ENCODE measurements at places on chromosomes 6 and 20.

- DNase-seq = no peak
Observed at GRCh38 chr6:148414836-148415235, 72.2 kb downstream of the SASH1 start.

GRCh38 chr6:33316603-33317418 is 733 bp downstream of the ZBTB22 start:
- DNase-seq = no peak

GRCh38 chr6:128655978-128656498 is 135.6 kb upstream of the PTPRK start:
- no peak for DNase-seq

DNA sequence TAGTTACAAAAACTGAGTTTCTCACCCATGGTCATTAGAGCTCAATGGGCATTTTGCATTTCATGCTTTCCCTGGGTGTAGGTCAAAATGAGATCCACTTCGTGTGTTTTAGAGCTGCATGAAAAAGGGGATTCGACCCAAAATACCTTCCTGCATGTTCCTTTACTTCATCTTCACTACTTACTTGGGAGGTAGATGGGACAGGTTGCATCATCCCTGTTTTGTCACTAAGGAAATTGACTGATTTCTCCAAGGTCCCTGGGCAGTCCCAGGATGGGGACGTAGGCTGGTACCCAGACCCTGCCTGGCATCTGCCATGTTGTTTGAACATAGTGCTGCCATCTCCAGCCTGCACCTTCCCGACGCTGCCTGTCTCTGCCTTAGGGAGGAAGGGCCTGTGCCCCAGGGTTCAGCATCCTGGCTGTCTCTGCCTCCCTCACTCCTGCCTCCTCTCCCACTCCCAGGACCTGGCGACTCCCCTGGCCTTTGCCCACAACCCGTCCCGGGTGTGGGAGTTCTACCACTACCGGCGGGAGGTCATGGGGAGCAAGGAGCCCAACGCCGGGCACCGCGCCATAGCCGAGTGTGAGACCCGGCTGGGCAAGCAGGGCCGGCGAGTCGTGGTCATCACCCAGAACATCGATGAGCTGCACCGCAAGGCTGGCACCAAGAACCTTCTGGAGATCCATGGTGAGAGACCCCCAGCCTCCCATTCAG is 17.0 kb downstream of the SIRT5 start:
- DNase-seq = no peak

DNA sequence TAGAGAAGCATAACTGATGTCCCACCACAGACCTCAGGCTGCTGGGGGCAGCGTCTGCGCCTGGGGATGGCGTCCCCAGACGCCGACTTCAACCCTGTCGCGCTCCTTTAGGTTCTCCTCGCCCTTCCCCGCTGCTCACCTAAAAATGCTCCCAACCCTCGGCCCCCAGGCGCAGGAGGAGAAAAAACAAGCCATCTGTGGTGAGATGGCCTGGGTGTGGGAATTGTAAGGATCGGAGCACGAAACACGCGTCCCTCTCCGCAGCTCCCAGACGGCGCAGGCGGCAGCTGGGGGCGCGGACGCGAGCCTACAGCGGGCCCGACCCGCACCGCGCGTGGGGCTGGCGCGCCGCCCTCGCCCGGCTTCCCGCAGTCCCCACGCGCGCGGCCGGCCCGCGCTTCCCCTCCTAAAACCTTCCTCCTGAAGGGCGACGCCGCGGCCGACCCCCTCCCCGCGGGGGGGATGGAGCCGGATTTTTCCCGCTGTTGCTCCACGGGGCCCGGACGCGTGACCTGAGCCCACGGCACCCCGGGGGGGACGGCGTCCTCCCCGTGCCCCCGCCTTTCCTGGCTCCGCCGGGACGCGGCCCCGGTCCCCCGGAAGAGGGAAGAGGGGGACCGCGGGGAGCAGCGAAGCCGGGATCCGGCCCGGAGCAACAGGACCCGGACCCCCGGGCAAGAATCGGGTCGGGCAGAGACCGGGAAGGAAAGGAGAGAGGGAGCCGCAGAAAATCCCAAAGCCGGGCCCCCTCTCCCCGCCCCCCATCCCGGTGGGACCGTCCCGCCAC is 611 bp downstream of the EPB41L2 start:
- DNase-seq = no peak

DNA sequence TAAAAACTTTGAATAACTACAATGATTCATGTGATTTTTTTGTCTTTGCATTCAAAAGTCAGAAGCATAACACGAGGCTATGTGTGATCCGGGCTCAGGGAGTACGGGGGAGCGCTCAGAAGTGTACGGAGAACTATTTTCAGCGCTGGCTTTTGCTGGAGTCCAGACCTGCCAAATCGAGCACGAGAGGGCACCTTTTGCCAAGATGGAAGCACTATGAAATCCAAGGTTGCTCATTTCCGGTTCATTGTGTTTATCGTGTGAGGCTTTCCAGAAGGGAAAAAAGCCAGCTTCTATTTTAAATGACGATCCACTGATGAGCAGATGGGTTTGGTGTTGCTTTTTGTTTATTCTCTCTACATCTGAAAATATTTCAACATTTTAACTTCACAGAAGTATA is 11.3 kb downstream of the RAMACL start:
- no peak for DNase-seq

GRCh38 chr6:167094436-167094819 is 28.5 kb upstream of the CCR6 start:
- no peak for DNase-seq

- DNase-seq = no peak
Observed at GRCh38 chr20:51584737-51585136, 42.2 kb upstream of the NFATC2 start.

DNA sequence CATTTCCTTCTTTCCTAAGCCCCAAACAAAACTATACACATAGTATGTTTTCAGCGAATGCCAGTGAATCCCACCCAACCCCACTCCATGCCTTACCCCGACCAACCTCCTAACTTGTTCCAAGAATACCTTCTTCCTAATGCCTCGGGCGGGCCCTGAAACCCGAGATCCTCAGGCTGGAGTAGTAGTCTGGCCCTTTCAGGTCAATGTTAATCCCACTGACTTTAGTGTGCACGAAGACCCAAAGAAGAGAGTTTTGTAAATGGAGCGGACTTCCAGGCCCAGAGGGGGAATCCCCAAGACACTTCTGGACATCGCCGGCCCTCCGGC is 394 bp downstream of the YIPF3 start:
- no peak for DNase-seq

- no peak for DNase-seq
Observed at GRCh38 chr6:146389740-146390139, 153.9 kb upstream of the RAB32 start.

DNA sequence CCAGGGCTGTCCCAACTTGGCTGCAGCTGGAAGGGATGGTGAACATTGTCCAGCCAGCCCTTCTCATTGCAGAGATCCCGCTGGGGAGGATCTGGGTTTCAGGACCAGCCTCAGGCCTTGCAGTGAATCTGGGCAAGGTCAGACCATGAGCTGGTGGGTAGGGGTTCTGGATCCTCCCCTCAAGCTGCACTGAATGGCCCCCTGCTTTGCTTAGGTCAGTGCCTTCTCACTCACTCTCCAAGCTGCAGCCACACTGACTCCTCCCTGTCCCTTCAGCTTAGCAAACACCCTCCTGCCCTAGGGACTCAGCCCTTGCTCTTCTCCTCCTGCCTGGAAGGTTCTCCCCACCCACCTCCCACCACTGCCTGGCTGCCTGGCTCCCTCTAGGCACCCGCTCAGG is 95.3 kb upstream of the KCNG1 start:
- no peak for DNase-seq

DNA sequence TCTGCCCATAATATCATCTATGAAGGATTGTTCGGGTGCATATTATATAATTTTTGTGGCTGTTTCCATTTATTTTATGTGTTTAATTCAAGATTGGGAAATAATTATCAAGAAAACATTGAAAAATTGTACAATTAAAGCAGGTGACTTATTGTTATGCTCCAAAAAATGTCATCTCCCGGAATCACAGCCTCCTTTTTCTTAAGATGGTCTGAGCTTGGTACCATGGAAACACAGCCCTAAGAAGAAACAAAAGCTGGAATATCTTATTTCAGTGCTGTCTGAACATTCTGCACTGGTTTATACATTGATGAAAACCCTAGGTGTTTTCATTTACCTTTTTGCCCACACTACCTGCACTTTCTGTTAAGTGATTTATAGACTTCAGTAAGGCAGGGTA is 367.2 kb downstream of the ARHGAP18 start:
- DNase-seq = no peak

DNA sequence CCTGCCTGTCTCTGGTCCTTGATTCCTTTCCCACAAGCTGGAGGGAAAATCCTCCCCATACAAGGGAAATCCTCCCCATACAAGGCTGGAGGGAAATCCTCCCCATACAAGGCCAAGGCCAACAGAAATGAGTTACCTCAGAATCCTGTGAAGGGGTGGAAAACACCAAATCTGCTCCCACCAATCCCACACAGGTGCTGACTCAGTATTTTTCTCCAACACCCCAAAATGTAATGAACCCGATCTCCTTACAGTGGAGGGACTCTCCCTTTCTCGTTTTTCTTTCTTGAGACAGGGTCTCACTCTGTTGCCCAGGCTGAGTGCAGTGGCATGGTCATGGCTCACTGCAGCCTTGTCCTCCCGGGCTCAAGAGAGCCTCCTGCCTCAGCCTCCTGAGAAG is 6.3 kb downstream of the SNHG17 start:
- DNase-seq = no peak

- no peak for DNase-seq
Observed at GRCh38 chr6:148557796-148558321, 189.0 kb upstream of the UST start.

- DNase-seq = no peak
Observed at GRCh38 chr6:166245148-166245547, 63.0 kb downstream of the PRR18 start.

DNA sequence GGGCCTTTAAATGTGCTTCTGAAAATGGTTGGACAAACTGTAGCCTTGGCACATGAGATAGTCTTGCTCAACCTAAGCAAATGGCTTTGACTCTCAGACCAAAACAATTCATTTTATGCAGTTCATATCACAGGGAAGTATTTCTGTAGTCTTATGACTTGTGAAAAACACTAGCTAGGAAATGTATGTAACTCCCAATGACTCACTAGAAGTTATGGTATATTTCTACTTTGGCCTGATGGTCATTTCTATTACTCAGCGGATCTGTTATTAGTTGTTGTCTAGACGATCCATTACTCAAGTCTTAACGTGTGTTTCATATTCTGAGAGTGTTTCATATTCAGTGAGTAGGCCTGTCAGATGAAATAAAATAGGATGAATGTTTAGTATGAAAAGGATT is 1333.5 kb downstream of the KHDRBS2 start:
- DNase-seq = no peak

DNA sequence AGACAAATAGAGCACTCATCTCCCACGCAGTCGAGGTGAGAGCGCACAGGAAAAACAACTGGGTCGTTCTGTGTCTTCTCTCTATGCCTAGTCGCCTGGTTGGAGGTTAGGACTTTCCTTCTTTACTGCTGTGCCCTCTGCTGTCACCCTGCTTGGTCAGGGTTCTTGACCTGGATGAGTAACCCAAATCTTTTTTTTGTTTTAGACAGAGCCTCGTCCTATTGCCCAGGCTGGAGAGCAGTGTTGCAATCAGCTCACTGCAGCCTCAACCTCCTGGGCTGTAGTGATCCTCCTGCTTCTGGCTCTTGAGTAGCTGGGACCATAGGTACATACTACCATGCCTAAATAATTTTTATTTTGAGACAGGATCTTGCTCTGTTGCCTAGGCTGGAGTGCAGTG is 24.5 kb downstream of the PRPF6 start:
- no peak for DNase-seq

- DNase-seq = no peak
Observed at GRCh38 chr6:20188630-20189075, 23.6 kb downstream of the MBOAT1 start.

DNA sequence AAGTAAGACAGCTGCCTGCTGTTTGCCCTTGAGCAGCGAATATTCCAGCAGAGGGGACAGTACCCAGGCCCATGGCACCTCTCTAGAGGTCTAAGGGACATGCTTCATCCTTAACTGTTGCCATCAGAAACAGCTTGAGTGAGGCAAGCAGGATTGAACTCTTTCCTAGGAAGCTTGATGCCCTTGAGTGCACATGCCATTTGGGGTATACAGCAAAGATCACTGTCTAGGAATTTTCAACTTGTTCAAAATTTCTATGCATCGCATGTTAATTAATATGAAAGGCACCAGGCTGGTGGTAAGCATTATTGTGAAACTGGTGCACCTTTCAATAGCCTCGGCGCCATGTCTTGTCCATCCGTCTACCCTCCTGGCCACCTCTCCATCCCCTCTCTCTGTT is 54.1 kb downstream of the EDN1 start:
- no peak for DNase-seq

DNA sequence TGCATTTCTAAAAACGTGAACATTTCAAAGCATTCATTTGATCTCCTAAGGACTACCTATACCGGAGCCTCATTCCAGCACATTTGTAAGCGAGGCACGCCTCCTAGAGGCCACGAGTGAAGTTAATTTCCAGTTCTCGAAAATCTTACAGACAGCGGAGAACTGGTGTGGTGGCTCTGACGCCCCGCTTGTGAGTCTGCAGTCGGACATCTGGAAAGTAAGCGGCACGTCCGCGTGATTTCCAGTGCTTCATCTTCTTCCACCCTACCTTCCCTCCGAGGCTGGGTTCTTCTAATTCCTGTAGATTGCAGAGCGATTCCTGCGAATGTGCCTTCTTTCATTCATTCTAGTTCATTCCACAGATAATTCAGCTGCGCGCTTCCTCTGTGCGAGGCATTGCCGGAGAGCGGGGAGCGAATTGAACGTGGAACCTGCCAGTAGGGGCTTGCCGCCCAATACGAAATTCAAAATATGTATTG is 810 bp upstream of the PRIM2 start:
- DNase-seq = peak; percentile 70

GRCh38 chr6:169253337-169254238 is at the start of gene THBS2:
Gene THBS2 (minus strand): TSS chr6:169253846. CDS start chr6:169250784, 3,062 bp downstream.
- no peak for DNase-seq

- DNase-seq = no peak
Observed at GRCh38 chr6:156585859-156586258, 191.3 kb upstream of the ARID1B start.

GRCh38 chr6:112881027-112881426 is 533.9 kb downstream of the RFPL4B start:
- no peak for DNase-seq

DNA sequence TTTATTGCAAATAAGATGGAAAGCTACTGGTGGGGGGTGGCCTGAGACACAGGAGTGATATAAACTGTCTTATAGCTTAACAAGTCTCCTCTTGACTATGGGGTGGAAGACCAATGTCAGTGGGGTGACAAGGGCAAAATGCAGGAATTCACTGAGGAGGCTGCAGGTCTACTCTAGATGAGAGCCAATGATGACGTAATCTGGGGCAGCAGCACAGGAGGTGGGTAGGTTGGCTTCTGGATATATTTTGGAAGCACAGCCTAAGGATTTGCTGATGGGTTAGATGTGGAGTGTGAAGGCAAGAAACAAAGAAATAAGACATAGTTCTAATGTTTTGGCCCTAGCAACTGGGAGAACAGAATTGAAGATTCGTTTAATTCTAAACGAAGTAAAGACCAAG is 253.2 kb downstream of the PTPRT start:
- no peak for DNase-seq

DNA sequence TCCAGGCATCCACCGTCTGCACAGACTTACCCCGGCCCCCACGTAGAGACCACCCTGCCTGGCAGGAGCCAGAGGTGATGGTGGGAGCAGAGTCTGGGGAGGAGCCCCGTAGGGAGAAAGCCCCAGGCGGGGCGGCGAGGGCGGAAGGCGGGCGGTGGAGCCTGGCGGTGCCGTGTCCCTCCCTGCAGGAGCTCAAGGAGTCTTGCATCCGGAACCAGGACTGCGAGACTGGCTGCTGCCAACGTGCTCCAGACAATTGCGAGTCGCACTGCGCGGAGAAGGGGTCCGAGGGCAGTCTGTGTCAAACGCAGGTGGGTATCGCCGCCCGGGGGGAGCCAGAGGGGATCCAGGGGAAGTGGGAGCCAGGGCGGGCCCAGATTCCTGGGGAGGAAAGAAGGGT is 6.0 kb downstream of the CLPSL1 start:
- no peak for DNase-seq
